NCI-H1105 treated with DMSO at 0.1 percent for 48 hours (cell line): ENCODE measurements at places on chromosomes 13 and 19.
A peak's percentile ranks its signal among the peaks of the same experiment; 100 is the strongest.

DNA sequence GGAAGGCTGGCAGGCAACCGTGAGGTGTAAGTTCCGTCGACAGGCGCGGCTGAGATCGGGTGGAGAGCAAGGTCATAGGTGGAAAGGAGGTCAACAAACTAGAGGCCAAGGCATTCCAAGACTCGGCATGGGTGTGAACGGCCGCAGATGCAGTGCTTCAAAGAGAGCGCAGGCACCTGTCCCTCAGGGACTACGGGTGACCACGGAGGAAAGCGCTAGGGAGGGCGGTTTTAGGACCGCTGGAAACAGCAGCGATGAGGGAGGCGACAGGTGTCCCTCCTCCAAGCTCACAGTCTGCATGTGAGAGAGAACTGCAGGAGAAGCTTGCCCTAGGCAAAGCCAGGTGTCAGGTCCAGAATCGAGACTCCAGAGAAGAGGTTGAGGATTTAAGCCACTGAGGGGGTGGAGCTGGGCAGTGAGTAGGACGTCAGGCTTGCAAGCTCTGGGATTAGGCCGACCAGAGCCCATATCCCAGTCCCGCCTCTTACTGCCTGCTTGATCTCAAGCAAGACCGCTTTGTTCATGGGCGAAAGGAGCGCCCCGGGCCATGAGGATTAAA is 1.6 kb upstream of the MLNR start:
- no peak for DNase-seq

DNA sequence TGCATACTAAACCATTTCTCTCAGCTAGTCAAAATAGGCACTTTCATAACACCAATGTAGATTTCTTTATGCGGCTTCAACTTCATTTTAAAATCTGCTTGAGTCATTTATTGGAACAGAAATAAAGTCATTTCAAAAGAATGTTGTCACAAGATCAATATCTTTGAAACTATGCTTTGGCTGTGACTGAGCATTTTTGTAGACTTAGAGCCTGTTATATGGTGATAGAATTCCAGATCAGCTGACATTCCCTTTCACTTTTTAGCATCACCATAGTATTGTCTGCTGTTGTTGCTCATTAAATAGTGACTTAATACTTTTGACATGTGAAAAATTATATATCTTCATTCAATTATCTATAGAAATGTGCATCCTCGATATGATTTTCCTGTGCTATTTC is 279.2 kb upstream of the PRR20A start:
- DNase-seq = no peak

DNA sequence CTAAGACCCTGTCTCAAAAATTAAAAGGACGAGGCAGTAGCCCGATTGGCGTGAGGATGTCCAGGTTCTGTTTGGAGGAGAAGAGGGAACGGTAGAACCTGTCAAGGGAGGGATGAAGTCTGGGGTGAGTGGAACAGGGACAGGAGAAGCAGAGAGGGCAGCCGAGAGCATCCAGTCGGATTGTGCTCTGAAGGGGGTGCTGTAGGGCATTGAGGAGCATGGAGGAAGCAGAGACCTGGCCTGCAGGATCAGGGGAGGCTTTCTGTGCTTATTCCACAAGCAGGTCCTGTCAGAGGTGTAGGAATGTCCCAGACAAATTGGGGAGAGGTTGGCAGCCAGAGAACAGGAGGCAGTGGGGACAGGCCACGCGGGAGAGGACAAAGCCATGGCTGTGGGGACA is 14.1 kb downstream of the AP2A1 start:
- DNase-seq = no peak

DNA sequence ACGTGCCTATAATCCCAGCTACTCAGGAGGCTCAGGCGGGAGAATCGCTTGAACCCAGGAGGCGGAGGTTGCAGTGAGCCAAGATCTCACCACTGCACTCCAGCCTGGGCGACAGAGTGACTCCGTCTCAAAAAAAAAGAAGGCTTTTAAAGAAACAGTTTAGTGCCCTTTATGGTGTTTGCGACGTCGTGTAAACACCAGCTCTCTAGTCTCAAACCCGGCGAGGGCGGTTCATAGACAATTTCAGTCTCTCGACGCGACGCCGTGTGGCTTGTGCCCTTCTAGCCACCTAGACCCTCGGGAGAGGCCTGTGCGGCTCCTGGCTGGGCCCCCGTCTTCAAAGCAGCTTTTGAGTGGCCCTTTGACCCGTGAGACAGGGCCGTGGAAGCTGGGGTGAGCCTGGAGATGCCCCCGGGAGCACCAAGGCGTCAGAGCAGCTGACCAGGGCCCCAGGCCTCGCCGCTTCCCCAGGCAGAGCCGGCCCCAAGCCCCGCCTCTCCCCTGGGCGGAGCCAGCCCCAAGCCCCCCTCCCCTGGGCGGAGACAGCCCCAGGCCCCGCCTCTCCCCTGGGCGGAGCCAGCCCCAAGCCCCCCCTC is 5.0 kb upstream of the MADCAM1 start:
- DNase-seq = no peak

- peak; percentile 83 for DNase-seq
These were observed at the start of gene ZNF888 for GRCh38 chr19:52922841-52923777. TSS of gene ZNF888 (minus strand) at chr19:52923428. CDS start at chr19:52917873, 5,555 bp downstream.

DNA sequence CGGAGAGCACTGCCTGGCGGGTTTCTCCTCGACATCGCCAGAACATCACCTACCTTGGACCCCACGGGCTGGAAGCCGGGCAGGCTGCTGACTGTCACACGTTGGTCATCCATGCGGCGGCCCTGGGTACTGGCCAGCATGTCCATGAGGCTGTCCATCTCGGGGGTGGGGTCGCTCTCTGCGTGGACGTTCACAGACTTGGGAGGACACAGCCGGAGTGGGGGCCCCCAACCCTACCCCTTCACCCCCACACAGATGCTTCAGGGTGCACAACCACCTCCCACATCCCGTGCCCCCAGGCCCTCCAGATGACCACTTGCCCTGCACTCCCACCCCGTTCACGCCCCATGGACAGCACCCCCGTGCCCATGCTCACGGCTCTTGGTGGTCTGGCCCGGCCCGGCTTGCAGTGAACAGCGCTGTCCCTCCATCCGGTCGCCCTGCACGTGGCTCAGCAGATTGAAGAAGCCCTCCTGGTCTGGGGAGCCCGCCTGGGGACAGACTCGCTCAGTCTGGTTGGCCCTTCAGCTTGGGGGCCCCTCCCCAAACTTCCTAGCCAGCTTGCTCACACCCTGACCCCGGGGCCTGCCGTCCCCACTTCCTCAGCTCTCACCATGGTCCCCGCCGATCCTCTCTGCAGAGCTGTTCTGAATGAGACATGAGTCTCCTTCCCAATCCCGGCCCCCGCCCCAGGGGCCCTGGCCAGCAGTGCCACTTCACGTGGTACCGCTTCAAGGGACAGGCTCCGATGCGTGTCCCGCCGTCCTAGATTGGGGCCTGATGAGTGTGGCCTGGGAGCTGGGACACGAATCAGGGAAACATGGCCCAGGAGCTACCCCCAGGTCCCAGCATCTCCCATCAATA is 947 bp downstream of the PCP2 start:
- DNase-seq = no peak

DNA sequence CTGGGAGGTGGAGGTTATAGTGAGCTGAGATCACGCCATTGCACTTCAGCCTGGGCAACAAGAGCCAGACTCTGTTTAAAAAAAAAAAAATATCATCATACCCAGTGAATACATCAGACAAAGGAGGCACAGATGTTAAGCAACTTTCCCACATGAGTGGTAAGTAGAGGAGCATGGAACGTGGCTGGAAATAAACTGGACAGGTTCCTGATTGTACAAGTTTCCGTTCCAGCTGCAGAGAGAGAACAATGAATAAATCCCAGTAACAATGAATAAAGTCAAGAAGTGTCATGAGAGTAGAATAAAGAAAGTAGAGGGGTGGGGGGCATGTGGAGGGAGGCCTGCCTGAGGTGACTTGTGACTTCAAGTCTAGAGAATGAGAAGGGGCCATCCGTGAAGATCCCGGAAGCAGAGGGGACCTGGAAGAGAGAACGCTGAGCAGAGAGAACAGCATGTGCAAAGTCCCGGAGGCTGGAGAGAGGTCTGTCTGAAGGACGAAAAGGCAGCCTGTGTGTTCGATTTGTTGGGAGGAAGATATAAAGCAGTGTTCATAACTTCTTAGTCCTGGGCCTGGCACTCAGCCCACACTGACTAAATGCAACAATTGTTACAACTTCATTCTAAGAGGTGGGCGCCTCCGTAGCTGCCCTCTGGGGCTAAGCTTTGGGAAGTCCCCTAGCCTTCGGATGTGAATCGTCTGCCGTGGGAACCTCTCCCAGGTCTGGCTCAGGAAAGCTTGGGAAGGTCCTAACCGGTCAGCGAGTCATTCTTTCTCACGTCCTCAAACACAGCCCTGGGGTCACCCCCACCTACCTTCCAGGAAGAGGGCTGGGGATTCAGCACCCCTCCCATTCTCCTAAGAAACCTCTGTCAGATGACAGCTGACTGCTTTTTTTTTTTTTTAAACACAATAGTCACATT is 15.3 kb upstream of the ARHGEF18 start:
- no peak for DNase-seq

DNA sequence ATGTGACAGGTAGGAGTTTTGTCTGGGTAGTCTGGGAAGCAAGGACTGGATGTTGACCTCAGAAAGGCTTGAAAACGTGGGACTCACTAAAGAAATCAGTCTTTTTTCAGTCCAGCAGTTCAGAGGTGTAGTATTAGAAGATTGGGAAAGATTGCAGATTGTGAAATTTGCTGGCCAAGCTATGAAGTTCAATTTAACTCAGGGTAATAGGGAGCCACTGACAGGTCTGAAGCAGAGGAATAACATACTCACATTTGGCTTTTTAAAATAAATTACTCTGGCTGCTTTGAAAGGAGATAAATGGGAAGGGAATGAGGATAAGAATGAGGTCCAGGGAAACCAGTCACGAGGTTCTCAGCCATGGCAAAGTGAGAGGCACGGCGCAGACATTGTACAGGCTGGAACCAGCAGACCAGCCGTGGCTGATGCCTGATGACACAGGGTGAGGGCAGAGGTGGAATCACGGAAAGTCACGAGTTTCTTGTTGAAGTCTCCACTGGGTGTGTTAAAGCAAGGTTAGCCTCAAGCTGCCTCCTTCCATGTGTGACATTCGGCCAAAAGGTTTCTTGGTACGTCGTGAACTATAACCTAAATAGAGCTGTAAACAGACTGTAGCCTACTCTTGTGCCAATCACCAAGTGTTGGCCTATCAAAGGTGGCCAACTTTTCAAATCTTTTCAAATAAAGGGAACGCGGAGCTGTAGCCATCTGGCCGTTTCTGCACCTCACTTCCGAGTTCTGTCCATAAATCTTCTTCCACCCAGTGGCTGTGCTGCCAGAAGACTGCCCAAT is 377.6 kb downstream of the IRS2 start:
- no peak for DNase-seq

DNA sequence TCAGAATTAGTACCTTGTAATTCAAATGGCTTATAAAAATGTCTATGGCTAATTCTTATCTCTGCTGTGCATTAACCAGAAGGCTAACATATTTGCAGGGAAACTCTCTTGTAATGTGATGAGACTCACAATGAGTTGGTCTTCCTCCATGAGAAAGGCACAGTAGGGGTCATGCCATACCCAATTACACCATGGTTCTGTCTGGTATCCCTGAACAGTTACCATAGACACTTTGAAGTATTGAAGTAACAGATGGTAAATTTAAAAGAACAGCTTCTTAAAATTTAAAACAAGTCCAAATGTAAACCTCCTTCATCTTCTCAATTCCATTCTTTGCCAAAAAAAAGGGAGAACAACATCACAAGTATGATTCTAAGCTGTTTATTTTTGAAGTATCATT is 22.6 kb upstream of the SLAIN1 start:
- DNase-seq = no peak

DNA sequence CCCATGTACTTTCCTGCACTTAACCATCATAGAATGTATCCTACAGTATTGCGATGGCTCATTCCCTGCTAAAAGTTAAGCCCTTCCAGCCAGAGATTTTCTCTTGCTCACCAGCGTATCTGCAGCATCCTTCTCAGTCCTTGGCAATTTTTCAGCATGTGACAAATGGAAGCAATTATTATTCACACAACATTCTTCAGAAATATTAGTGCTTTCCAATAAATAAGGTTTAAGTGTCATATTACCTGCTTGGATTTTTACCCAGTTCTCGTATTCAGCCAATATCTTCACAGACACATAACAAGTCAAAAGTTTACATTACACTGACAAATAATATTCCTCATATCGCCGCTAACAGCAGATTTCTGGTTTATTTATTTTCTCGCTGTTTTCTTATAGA is 82.3 kb downstream of the POU4F1 start:
- no peak for DNase-seq

DNA sequence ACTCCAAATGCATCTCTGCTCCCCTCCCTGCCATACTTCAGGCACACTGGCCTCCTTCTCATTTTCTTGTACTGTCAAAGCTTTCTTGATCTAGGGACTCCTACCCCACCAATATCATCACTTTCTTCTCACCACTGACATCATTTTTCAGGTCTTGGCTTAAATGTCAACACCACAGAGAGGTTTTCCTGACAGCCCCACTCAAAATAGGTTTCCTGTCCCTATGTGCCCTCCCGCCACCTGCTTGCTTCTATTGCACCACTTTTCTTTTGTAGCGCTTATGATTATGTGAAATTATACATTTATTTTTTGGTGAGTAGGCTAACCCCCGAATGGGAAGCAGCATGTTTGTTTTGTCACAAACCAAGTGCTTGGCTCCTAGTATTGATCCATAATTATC is 164.6 kb downstream of the NDFIP2 start:
- peak; percentile 70 for DNase-seq

- peak; percentile 90 for DNase-seq
These were observed 1.7 kb downstream of the JUND start for GRCh38 chr19:18279516-18280246.

DNA sequence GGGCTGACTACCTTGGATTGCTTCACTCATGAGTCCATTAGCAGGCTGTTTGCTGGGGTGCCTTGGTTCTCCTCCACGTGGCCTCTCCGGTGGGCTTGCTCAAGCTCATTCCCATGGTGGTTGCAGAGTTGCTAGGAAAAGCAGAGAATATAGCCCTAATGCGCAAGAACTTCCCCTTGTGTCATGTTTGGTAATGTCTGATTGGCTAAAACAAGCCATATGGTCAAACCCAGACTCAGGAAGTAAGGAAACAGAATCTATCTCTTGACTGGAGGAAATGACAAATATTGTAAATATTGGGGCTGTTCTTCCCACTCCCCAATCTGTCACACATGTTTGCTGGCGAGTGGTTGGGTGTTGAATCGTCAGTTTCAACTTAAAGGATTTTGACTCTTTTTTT is 12.1 kb downstream of the NFILZ start:
- no peak for DNase-seq

DNA sequence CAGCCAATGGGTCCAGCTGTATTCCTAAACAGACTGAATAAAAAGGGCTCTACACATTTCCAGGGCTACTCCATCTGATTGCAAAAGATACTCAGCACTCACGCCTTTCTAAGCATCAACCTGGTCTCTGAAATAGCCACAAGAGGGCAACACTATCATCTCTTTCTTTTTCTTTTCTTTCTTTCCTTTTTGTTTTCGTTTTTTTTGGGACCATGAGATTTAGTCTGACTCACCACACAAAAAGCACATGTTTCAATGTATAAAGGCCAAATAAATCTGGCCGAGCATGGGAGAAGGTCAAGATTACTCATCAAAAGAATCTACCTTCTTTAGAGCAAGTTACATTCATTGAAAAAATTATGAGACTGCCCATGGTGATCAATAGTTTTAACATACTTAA is 805.6 kb upstream of the ARGLU1 start:
- DNase-seq = peak; percentile 90

GRCh38 chr13:79108914-79109643 is 297.0 kb downstream of the RBM26 start:
- peak; percentile 65 for DNase-seq
